ENCODE measurements at places on chromosomes 1 and 21.

DNA sequence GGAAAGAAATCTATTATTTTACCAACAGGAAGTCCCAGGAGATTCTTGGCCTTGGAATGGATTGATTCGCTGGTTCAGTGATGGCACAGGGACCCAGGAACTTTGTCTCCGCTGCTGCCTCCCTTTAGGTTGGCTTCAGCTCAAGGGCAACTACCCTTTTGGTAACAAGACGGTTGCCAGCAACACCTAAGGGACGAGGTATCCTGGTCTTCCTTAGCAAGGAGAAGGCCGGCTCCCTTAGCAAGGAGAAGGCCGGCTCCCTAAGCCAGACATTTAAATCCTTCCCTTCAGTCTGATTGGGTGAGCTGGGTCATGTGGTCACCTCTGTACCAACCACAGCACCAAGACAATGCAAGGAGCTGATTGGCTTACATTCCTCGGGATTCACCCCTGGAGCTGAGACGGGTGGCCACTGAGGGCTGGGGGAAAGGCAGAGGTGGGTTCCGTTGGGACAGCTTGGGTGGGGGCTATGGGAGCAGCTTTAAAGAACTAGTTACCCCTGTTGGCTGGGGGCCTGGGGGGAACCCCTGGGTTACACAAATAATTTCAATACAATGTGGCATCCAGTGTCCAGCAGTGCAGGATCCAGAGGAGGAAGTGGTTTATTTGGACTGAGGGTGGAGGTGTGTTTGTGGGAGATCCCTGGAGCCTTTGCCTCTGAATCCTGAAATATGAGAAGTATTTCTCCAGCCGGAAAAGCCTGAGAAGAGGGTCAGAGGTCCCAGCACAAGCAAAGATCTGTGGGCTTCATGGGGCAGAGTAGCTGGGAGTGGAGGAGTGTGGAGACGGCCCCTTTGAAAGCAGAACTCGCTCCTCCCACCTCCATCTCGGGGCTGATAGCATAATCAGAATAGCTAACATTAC, 20.7 kb upstream of the CLIC4 start:
- DNase-seq: no peak

- DNase-seq: no peak
Measured at GRCh38 chr1:206949208-206949607, 2.9 kb upstream of the PIGR start.

DNA sequence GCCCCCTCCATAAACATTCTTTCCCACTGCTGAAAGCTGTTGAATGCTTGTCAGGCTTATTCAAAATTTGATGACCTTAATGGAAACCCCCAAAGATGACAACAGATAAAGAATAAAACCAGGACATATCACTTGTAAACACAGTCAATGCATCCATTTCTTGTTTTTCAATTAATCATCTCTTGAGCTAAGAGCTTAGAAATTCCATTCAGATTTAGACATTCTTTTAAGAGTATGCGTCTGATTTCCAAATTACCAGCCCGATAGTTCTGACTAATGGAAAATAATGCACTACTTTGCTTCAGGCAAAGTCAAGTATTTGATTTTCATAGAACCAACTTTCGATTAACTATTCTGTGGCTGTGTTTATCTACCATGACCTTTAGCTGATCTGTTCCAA, 100.6 kb upstream of the RUNX1 start:
- DNase-seq: no peak

- no peak for DNase-seq
Measured at GRCh38 chr1:203453016-203453415, 22.6 kb upstream of the PRELP start.

- DNase-seq: no peak
Measured at GRCh38 chr21:42319851-42320572, 4.8 kb upstream of the TFF3 start.

GRCh38 chr1:102262994-102263393, 266.3 kb upstream of the OLFM3 start:
- no peak for DNase-seq

- DNase-seq: no peak
Measured at GRCh38 chr1:216825557-216825956, 102.3 kb upstream of the ESRRG start.

- no peak for DNase-seq
Measured at GRCh38 chr1:234996245-234996757, 132.3 kb downstream of the TOMM20 start.
